ENCODE measurements at places on chromosomes 11 and 22. TPM values are rescaled to one million over a fixed set of nuclear protein-coding genes. Genes with fewer than 3 reads are reported as not detected.

- no peak for DNase-seq
Observed at GRCh38 chr11:116376054-116376453, 396.7 kb downstream of the BUD13 start.

DNA sequence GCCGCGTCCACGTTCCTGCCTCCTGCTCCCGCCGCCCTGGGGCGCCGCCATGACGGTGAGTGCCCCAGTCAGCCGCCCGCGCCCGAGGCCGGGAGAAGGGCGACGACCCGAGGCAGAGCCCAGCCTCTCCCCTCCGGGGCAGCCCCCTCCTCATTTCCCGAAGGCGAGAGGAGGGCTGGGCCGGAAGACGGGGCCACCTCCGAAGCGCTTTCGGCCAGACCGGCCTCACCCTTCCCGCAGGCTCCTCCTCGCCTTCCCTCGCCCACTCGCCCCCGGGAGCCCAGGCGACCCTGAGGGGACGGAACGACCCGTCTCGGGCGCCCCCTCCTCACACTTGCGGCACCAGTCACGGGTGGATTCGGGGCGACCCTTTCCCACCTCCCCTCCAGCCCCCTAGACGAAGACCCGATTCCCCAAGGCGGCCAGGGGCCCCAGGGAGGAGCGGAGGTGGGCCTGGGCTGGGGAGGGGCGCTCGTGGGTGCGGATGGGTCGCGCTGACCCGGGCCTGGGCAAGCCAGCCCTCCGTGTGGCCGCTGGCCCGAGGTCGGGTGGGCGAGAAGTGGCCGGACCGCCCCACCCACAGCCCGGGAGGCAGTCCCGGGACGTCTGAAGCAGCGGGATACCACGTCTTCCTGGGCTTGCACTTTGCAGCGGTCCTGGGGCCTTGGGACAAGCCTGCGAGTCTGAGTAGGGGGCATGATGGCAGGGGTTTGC, 49.7 kb downstream of the TRIOBP start:
- DNase-seq: no peak

GRCh38 chr11:76234021-76234415, 27.7 kb upstream of the WNT11 start:
- DNase-seq: peak; percentile 88

DNA sequence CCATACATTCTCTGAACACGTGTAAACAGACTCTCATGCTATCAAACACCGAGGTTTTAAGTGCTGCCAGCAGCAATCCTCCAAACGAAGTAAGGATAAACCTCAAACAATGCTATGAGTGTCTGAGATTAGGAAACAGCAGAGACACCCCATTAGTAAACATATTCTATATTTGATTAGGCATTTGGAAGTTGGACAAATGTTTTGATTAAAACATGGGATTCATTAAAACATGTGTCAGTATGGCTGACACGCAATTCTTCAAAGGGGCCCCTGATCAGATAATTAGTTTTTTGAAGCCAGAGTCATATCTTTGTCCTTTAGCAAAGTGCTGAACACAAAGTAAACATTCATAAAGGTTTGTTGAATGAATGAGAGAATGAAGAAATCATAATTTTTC, 33.2 kb upstream of the BLID start:
- no peak for DNase-seq

- no peak for DNase-seq
Observed at GRCh38 chr22:44133901-44134571, 46.7 kb upstream of the PARVG start.

GRCh38 chr11:123505546-123506299, 75.7 kb downstream of the GRAMD1B start:
- no peak for DNase-seq

Gene SCGB1A1
- total RNA-seq: not detected

GRCh38 chr11:36330411-36330810, 34.3 kb downstream of the PRR5L start:
- no peak for DNase-seq

Gene OR56A1
- total RNA-seq: not detected

Gene LSP1
- total RNA-seq: 128 TPM

Gene CARD10
- 10.1 TPM for total RNA-seq

GRCh38 chr11:11449327-11449726, 96.3 kb upstream of the CSNK2A3 start:
- DNase-seq: no peak

DNA sequence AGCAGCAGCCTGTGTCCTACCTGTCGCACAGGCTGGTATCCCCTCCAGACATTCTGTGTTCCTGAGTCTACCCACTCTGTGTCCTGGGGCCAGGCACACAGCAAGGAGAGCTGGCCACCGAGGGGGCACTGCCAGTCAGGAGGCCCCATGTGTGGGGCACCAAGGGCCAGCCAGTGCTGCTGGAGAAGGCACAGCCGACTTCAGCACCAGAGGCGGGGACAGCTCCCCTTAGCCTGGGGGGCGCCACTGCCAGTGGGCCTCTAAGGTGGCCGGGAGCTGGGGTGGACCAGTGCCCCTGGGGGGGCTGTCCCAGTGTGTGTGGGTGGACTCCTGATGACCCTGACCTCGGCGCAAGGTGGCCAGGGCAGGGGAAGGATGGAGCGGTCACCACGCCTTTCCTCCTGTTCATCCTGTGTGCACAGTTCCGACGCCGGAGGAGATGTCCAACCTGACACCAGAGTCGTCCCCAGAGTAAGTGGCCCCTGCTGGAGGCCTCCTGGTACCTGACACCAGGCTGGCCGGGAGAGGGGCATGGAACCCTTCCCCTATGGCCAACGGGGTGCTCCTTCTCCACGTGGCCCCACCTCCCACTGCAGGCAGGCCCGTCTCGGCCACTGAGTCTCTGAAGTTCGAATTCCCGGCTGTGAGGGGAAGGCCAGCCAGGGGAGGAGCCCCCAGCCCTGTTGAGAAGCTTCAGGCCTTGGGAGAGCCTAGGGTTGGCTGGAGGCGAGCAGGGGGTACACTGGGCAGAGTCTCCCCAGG, 35.4 kb downstream of the MOB2 start:
- no peak for DNase-seq

DNA sequence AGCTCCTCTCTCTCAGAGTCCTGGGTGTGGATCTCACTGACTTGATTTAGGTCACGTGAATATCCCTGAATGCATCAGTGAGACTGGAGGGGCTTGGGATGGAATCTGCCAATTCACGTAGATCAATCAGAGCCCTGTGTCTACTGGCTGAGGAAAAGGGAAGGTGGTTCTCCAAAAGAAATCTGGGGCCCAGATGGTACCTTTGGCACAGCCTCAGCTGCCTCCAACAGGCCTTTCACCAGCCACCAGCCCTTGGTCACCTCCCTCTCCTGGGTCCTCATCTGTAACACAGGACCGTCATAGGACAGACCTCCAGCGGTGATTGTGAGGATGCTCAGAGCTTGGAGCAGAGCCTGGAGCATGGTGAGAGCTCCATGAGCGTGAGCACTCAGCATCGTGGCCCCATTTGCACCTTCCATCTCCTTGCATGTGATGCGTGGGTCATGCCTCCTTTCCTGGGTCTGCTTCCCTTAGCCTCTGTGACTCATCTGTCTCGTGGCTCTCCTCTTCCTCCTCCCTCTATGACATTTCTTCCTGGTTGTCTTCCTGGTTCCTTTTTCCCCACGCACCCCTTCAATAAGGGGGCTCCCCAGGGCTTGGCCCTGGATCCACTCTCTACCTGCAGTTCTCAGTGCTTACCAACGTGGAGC, 7.5 kb upstream of the MIEF1 start:
- no peak for DNase-seq

GRCh38 chr11:57378186-57378585, 2.8 kb downstream of the PRG3 start:
- DNase-seq: no peak

Measured in aorta (tissue), 5 donors.